ENCODE measurements at places on chromosomes 1 and 21. TPM values are rescaled to one million over a fixed set of nuclear protein-coding genes. Genes with fewer than 3 reads are reported as not detected.

The SHE gene
- not detected for polyA plus RNA-seq

The TFF2 gene
- not detected for polyA plus RNA-seq

The CD101 gene
- polyA plus RNA-seq: 0.08 TPM

The ZNF644 gene
- polyA plus RNA-seq: 6.8 TPM

The SPRR4 gene
- polyA plus RNA-seq: not detected

Measured in SK-N-SH (cell line).